ENCODE measurements at places on chromosomes 1 and 21.

GRCh38 chr21:35256468-35256988, 207.4 kb upstream of the RUNX1 start:
- DNase-seq, result no peak

GRCh38 chr1:78153092-78153736, 107.4 kb downstream of the GIPC2 start:
- no peak for DNase-seq

- DNase-seq, result no peak
These were observed 26.7 kb upstream of the MYOCOS start for GRCh38 chr1:171595324-171595723.

- DNase-seq, result no peak
These were observed 85.6 kb upstream of the CLDN14 start for GRCh38 chr21:36565540-36565939.

- DNase-seq, result no peak
These were observed 45.4 kb downstream of the GRHL3 start for GRCh38 chr1:24364605-24364974.

GRCh38 chr1:70970407-70970806, 77.2 kb downstream of the PTGER3 start:
- DNase-seq, result no peak

DNA sequence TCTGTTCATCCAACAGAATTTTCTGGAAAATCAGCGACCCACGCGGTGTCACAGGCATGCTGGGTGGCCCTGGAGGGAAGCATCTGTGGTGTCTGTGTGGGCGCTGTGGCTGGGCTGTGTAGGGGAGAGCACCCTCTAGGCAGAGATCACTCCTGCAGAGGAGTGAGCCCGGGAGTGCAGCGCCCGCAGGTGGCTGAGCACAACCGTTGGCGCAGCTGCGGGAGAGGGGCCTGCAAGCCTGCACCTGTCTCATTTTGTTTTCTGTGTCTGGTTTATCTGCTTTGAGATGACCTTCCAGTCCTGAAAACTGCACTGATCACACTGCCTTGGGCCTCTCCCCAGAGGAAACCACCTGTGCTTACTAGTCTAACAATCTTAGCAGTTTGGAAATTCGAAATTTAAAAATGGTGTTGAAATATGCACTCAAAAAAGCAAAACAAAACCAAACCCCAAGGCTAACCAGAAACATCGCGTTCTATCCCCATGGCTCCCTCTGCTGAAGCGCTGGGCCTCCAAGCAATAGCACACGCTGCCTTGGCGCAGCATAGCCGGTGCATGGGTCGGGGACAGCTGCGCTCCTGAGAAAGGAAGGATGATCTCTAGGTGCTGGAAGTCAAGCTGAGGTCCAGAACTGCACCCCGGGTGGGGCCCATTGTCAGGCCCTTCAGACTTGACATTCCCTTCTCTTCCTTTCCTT, 4.8 kb downstream of the FAM3B start:
- DNase-seq, result no peak

DNA sequence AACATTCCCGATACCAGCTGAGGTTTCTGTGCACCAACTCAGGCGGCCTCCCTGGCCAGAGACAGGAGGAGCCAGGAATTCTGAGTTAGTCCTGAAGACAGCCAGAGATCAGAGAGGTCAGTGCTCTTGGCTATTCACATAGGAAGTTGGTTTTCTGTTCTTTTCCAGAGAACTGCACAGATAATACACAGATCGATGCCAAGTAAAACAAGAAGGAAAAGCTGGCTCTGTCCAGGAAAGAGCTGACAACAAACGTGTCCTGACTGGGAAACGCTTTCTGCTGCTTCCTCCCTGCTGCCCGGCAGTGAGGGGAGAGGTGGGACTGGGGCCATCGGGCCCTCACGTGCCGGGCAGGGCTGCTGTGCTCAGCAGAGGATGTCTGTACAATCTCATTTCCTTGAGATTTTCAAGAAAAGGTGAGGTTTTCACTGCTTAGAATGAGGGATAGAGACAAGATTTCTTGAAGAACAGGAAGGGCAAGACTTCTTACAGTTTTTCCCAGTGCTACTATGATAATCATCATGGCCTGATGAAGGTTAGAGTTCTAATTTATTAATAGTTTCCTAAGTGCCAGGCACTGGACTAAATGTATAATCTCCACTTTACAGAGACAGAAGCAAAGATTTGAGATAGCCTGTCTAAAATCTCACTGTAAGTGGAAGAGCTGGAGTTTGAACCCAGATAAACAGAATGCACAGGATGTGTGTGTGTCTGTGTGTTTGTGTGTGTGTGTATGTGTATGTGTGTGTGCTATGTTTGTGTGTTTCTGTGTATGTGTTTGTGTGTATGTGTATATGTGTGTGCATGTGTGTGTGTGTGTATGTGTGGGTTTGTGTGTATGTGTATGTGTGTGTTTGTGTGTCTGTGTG, 211.0 kb upstream of the RAB4A start:
- no peak for DNase-seq

GRCh38 chr1:20137055-20137454, 2.1 kb upstream of the PLA2G2F start:
- no peak for DNase-seq

GRCh38 chr1:183670169-183670568, 17.1 kb upstream of the APOBEC4 start:
- no peak for DNase-seq

- DNase-seq, result no peak
These were observed 260.9 kb downstream of the LTN1 start for GRCh38 chr21:28731700-28732321.

GRCh38 chr1:109383087-109383779, 14.5 kb downstream of the SORT1 start:
- DNase-seq, result no peak

DNA sequence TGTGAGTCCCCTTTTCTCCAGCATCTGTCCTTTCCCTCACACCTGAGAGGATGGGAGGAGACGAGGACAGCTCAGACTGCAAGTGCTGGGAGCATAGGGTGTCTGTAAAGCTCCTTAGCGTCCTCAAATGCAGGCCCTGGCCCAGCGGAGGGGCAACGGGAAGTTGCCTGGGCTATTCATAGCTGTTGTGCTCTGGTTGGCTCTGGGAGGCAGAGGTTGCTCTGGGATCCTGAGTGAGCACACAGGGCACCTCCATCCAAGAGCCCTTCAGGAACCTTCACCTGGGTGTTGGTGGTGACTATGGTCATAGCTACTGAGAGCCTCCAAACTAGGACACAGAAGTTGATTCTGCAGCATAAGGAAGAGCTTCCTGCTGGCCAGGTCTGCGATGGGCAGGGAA, 2.6 kb downstream of the PADI1 start:
- DNase-seq, result no peak

DNA sequence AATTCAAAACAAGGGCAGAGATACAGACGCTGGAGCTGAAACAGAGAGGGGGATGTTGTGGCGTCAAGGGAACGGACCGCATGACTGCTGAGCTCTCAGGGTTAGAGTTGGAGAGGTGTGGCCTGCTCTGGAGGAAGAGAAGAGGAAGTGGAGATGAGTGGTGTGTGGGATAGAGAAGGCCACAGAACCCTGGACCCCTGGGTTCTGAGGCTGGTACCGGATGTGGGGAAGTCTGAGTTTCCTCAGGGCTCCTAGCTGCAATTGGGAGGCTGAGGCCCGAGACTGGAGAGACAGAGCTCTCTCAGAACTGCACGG, 1.8 kb downstream of the BCAN start:
- DNase-seq, result no peak

GRCh38 chr1:2186901-2187300, 7.7 kb downstream of the FAAP20 start:
- no peak for DNase-seq

DNA sequence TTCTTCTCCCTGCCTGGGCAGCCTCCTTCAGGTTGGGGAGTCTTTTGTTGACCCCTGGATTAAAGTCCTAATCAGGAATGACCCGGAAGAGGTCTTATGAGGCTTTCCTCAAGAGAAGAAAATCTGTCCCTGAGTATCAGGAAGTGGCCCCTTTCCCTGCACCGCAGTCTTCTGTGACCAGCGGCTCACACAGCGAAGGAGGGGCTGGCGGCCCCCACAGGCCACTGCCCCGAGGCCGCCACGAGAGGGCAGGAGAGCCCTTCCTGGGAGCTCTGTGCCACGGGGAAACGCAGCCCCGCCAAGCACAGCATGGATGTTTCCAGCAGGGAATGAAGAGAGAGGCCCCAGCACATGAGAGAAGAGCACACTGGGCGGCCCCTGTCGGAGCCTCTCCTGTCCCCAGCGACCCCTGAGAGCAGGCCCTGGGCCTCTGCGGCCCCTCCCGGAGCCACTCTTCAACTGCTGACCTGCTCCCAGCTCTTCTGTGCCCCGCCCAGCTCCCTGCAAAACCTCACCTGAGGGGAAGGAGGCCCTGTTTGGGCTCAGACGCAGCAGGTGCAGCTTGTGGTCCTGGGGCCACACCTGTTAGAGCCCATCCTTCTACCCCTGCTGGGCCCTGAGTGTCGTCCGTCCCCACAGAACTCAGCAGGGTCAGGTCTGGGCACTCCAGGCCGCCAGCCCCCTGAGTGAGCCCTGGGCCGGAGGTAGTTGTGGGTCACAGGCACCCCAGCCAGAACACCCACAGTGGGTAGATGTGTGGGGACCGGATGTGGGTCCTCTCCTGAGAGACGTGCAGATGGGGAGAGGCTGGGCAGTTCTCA, 4.9 kb upstream of the POFUT2 start:
- peak; percentile 85 for DNase-seq

- DNase-seq, result no peak
These were observed 8.7 kb downstream of the MAB21L3 start for GRCh38 chr1:116119876-116120275.

DNA sequence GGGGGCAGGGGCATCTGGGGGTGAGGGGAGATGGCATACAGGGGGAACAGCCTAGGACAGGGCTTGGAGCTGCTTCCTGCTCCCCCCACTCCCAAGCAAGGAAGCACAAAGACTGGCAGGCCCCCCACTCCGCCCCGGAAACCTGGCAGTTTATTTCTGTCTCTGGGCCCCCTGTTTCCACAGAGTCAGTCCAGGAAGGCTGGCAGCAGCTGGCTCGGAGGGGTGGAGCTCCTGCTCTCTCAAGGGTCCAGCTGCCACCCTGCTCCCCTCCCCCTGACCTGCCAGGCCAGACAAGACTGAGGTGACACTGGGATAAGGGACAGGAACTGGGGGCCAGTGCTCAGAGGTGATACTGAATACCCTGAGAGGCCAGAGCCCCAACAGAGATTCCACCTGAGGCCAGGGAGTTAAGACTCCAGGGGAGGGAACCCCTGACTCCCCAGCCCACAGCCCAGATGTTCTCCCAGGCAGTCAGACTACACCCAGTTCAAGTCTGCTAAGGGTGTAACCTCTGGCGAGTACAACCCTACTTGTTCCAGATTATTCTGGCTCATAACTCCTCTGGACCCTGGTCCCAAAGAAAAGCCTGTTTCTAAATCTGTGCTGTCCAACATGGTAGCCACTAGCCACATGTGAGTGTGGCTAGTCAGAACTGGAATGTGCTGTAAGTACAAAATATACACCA, 26.3 kb downstream of the AHDC1 start:
- DNase-seq, result no peak

GRCh38 chr1:101081496-101082488, 56.2 kb upstream of the DPH5 start:
- peak; percentile 49 for DNase-seq

DNA sequence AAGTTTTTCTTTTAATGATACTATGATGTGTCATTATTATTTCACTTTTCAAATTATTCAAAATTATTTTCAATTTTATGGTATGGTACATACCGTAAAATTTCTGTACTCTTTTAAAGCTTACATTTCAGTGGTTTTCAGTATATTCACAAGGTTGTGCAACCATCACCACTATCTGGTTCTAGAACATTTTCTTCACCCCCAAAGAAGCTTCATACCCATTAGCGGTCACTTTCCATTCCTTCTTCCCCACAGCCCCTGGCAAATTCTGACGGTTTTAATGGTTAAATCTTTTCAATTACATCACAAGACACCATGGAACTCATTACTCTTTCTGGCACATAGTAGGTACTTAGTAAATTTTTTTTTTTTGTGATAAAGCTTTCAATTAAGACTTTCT, 22.8 kb upstream of the ATP5PO start:
- DNase-seq, result no peak

DNA sequence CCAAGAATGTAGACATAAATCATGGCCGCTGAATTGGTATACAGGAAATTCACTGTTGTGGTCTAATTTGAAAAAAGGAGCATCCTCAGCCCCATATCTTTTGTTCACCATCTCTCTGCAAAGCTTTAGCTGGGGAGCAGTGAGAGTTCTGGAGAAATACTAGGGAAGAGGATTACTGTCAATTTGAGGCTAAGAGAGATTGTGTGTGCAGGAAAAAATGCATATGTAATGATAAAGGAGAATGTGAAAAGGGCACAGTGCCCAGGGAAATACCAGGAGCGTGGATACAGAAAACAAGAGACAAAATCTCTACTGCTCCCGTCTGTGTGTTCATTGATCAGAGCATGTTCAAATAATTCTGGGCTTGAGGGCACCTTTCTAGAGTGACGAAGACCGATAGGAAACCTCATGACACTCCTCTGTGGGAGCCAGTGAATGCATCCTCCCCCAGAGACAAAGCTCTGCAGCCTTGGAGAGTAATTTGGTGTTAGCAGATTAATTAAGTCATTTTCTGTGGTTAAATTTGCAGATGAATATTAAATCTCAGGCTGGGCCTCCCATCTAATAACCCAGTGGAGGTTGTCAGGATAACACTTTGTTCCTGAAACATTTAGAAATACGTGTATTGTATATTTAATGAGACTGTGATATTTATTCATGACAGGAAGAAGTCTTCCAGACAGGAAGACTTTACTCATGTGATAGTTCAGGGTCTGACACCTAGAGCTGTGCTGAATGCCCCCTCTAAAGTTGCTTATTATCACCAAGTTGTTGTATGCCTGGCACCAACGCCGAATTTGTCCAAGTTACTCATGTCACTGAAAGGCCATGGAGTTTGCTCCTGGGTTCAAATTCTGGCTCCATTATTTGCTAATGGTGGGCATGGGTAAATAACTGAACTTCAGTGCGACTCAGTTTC, 287.3 kb upstream of the SGIP1 start:
- DNase-seq, result no peak

DNA sequence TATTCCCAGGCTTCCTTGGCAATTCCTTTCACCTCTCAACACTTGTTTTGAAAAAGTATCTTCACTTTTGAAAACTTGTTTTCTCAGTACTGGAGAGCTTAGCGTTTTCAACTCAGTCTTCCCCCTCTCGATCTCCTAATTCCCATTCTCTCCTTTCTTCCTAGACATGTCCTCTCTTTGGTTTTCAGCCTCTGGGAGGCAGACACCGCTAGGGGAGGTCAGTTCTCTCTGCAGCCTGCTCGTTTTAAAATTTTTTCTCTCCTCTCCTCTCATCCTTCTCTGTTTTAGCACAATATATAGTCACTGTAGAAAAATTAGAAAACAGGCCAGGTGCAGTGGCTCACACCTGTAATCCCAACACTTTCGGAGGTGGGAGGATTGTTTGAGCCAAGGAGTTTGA, 12.6 kb upstream of the RHEX start:
- no peak for DNase-seq

- no peak for DNase-seq
These were observed 193.9 kb downstream of the OMA1 start for GRCh38 chr1:58352476-58353092.
